ENCODE measurements at places on chromosomes 13 and 19.
A peak's percentile ranks its signal among the peaks of the same experiment; 100 is the strongest.

DNA sequence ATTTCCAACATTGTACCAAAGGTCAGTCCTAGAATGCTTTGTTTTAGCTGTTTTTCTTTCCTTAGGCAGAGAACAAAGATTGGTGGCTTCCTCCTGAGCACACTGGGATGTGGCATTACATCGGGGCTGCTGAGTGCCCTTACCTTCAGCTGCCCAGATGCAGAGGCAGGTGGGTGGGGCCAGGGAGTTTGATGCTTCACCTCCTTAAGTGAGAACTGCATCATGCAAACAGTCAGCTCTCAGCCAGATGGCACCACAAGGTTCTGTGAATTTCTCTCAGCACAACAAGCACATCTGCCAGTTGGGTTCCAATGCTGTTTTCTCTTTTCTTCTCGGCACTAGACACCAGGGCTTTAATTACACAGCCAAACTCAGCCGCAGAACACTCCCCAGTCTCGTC is 87.4 kb upstream of the UBL3 start:
- DNase-seq: no peak

DNA sequence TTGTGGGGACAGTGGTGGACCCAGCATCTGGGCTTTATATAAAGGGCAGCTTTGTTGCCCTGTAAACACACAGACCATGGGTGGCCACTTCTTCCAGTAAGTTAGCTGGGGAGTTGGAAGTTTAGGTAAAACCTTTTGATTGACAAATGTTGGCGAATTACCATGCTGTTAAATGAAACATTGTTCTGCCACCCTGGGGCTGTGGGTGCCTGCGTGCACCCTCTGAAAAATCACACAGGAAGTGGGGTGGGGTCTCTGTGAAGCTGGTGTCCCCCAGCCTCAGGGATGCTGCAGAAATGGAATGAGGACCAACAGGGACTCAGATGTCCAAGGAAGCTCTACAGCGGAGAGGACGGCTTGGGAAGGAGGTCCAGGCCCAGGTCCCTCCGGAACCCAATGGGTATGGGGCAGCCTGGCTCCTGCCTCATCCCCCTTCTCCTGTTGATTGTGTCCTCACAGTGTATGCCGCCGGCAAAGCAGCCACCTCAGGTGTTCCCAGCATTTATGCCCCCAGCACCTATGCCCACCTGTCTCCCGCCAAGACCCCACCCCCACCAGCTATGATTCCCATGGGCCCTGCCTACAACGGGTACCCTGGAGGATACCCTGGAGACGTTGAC is 2.8 kb upstream of the USF2 start:
- no peak for DNase-seq

DNA sequence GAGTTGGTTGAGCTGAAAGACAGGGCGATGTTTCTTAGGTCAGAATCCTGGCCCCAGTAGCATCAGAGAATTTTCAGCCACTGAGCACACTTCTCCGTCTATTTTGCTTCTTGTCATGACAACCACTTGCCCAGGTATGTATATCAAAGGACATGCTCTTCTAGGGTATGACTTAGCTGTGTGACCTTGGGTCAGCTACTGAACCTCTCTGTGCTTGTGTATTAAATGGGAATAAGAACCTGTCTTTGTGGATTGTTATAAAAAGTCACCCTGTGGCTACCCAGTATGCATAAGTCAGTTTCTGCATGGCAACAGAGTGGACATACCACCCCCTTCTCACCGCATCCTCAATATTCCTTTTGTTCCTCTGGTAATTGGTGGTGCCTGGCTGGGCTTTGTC is 26.1 kb downstream of the MBD3L1 start:
- no peak for DNase-seq

DNA sequence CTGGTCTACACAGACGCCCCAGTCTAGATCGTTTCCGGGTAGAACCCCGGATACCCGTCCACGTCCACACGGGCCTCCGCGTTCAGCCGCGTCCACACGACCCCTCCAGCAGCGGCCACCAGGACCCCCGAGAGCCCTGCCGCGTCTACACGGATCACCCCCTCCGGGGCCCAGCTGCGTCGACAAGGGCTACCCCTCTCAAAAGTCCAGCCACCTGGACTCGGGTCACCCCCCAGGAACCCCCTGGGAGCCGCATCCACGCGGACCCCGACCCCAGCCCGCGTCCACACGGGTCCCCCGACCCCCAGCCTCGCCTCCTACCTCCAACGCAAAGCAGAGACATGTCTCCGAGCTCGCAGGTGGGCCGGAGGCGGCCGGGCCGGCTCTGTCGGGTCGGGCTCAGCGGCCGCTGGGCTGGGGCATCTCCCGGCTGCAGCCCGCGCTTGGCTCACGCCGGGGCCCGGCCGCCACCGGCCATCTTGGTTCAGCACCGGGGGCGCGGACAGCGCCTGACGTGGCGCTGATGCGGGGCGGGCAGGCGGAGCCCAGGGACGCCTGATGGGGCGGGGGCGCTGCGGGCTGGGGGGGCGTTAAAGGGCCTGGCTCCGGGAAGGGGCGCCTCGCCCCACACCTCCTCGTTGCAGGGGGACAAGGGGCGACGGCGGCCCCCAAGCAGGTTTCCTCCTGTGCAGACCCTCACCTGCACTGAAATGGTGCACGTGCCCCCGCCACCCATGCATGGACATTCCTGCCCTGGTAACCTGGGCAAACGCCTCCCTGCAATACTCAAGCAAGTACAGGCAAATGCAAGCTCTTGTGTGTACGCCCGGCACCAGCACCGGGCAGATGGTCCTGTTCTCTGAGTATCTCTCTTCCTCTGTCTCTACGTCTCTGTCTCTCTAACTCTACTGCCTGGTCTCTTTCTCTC is at the start of gene UNC13A:
Gene UNC13A (minus strand): TSS at position 498 of the 928 bp plus-strand sequence. CDS start 155 bp downstream, at position 343.
- DNase-seq: peak; percentile 35

DNA sequence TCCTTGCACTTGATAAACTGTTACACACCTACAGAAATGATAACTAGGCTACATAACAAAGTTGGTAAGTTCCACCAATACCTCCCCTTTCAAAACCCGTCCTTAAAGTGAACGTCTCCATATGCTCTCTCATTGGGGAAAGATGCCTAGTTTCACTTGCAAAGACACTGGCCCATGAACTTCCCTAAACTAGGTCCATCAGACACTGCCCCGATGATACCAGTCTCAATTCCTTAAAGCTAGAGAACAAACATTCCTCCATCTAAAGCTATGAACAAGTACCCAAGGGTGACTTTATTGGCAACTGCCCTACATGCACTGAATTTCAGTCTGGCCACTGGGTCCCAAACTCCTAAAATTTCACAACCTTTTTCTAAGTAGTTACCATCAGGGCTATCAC is 39.9 kb downstream of the FOXO1 start:
- DNase-seq: no peak

DNA sequence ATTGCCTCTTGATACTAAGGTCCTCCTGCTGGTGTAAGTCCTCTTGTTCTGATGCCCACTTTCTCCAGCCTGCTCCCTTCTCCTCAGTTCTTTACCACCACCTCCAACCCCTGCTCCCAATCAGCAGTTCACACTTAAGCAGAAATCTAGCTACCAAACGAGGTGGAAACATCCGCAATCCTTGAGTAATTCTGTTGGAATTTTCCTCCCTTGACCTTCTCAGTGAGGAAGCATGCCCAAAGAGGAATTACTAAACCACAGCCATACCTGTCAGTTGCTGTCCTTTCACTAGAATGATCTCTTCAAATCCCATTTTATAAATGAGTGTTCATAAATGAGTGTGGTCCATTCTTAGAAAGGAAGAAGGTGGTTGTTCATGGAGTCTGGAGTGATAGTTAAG is 289.9 kb downstream of the DACH1 start:
- no peak for DNase-seq

GRCh38 chr19:48873476-48874302 is 1.5 kb downstream of the PPP1R15A start:
- peak; percentile 55 for DNase-seq

DNA sequence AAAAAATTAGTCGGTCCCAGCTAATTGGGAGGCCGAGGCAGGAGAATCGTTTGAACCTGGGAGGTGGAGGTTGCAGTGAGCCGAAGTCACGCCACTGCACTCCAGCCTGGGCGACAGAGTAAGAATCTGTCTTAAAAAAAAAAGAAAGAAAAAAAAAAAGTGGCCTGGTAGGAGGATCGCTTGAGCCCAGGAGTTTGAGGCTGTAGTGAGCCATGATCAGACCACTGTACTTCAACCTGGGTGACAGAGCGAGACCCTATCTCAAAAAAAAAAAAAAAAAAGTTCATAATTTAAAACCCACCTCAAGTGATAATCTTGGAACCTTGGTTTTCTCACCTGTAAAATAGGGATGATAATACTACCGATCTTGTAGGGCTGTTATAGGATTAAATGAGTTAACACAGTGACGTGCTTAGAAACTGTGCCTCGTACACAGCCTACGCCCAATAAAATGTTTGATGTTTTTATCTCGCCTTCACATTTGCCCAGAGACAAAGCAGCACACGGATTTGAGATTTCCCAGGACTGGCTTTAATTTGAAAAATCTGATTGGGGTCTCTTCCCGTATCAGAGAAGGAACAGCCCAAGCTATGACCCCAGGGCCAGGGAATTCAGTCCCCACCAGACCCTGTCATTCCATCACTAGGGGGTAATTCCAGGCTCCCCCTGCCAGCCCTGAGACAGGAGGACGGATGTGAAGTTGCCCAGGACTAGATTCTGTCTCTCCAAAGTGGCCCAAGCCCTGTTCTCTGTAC is 3.6 kb downstream of the SERTAD1 start:
- DNase-seq: peak; percentile 30

DNA sequence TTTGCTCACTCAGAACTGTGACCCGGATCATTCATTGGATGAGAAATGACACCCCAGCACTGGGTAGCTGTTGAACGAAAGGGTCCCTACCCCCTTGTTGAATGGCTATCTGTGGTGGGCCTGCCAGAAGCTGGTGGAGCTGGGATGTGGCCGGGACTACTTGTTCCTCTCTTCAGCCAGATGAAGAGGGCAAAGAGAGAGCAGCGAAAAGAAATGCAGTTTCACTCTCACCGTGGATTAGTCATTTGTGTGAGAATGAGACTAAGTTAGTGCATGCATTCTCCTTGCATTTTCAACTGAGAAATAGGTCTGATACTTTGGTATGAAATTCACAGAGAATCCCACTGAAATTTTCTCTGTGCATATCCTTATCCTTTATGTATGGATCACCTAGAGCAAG is 553.1 kb downstream of the IRS2 start:
- DNase-seq: no peak

DNA sequence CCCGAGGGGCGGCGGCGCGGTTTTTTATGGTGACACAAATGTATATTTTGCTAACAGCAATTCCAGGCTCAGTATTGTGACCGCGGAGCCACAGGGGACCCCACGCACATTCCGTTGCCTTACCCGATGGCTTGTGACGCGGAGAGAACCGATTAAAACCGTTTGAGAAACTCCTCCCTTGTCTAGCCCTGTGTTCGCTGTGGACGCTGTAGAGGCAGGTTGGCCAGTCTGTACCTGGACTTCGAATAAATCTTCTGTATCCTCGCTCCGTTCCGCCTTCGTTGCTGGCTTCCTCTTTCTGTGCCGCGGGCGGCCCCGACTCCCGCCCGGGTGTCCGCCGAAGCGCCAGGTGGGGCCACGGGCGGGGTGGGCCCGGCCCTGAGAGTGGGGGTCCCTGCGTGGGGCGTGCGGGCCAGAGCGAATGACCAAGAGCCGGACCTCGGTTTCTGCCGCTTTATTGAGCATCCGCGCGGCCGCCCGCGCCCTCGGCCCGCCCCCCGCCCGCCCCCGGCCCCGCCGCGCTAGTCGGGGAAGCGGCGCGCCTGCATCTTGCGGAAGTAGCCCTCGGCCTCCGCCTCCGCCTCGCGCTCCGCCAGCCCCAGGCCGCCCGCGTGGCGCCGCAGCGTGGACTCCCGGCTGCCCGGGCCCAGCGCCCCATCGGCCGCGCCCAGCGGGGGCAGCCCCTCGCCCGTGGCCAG is 9.6 kb downstream of the PLPPR3 start:
- DNase-seq: no peak

GRCh38 chr19:49512970-49513745 is 697 bp downstream of the FCGRT start:
- no peak for DNase-seq

DNA sequence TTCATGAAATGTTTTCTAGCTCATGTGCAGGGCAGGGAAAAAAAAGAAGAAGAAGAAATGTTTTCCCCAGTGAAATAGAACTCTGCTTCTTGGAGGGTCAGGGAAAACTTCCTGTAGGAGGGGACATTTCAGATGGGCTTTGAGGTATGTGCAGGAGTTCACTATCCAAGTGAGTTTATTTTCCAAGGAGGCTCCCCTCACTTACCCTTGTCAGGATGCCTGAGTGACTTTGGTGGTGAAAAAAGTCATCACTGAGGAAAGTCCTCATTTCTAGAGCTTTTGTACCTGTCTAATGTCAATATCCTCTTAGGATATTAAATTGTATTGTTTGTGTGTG is 656 bp upstream of the C3 start:
- DNase-seq: no peak

GRCh38 chr13:65468628-65469027 is 1761.5 kb downstream of the PCDH9 start:
- peak; percentile 59 for DNase-seq

DNA sequence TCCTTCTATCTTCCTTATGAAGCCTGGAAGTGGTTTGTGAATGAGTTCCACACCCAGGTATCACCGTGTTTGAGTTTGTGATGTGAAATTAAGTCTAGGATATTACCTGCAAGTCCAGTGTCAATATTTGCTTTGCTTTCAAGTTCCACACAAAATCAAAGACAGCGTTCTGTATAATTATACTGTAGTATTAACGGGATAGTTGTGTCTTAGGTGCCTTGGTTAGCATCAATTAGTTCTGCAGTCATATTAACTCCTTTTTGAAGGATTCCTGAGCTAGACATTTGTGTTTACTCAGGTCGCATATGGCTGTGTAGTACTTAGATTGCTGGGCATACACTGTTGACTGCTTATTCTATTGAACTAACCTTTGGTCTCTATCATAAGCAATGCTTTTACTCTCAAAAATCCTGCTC is 54.4 kb downstream of the ERCC5 start:
- DNase-seq: no peak

DNA sequence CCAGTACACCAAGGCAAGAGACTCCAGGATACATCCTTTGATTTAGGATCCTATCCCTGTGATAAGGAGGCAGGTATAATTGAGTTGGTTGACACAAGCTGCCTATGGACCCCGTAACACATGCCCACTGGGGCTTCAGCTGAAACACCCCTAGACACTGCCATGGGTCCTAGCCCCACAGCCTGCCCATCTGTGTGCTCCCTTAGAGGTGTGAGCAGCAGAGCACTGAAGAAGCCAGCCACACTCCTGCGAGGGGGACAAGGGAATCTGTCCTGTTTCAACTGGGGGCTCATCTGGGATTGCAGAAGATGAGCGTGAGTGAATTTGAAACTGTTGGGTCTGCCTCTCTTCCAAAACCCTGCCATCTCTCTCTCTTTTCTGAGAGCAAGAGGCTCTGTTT is 385.9 kb upstream of the SLITRK6 start:
- no peak for DNase-seq

GRCh38 chr13:57724486-57725272 is 93.1 kb downstream of the PCDH17 start:
- DNase-seq: no peak

DNA sequence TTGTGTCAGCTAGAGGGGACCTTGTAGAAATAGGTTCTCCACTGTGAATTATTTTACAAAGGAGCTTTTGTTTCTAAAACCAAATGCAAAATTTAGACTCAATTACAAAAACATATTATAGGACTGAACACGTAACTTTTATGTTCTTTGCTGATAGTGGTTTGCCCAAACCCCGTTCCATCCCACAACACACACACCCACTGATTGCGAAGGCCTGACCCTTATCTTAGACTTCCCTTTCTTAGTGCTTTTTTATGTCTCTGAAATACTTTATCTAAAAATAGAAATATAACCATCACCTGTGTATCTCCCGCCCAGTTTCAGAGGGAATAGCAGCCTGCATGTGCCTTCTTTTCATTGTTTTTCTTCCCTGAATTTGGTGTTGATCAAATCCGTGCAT is 13.0 kb downstream of the CCNA1 start:
- no peak for DNase-seq

GRCh38 chr13:110610955-110611595 is 4.3 kb upstream of the NAXD start:
- no peak for DNase-seq

All from fibroblast of the aortic adventitia (primary cell).